Astrocyte (in vitro differentiated cells and primary cell): ENCODE measurements at places on chromosomes 16 and 17. TPM values are rescaled to one million over a fixed set of nuclear protein-coding genes. Genes with fewer than 3 reads are reported as not detected.

The FAM117A gene
- 5.4 and 8.0 TPM in 2 replicates for total RNA-seq

The GPRC5B gene
- total RNA-seq = 9.3 TPM in 2 replicates

The TSPAN10 gene
- 2.7 and 3.2 TPM in 2 replicates for total RNA-seq

The SP6 gene
- 1.3 and 1.6 TPM in 2 replicates for total RNA-seq

The GID4 gene
- total RNA-seq = 9.2 and 9.9 TPM in 2 replicates

The HLF gene
- 0.07 TPM in 1 of 2 replicates, not detected in the other for total RNA-seq

The CMTM4 gene
- total RNA-seq = 20.2 and 20.9 TPM in 2 replicates

The PSMB3 gene
- total RNA-seq = 166 and 191 TPM in 2 replicates

- H3K27ac ChIP-seq = no peak overlapping the region
- H3K4me1 ChIP-seq = peaks cover 16% of the 10 kb centered on the region
- no peaks in the 10 kb centered on the region for H3K27me3 ChIP-seq
- H3K36me3 ChIP-seq = peaks cover 32% of the 10 kb centered on the region
- no peak overlapping the region for H3K4me3 ChIP-seq
Observed at GRCh38 chr16:87834005-87834667, 35.2 kb downstream of the SLC7A5 start.

- peaks cover 11% of the 10 kb centered on the region for H3K4me1 ChIP-seq
- peak overlapping the region; percentile 83 for H3K27ac ChIP-seq
- peaks cover 32% of the 10 kb centered on the region for H3K36me3 ChIP-seq
Observed at GRCh38 chr17:51166987-51167931, 1.0 kb downstream of the NME2 start.

- no peaks in the 10 kb centered on the region for H3K27me3 ChIP-seq
- no peaks in the 10 kb centered on the region for H3K36me3 ChIP-seq
- H3K4me1 ChIP-seq = peaks cover 63% of the 10 kb centered on the region
- no peak overlapping the region for H3K4me3 ChIP-seq
- peak; percentile 48 for DNase-seq
Observed at GRCh38 chr17:38448208-38448771, 20.0 kb downstream of the ARHGAP23 start.

GRCh38 chr16:81544261-81544660 lies 99.7 kb downstream of the CMIP start:
- H3K27me3 ChIP-seq = no peaks in the 10 kb centered on the region
- H3K4me3 ChIP-seq = no peak overlapping the region
- peaks cover 26% of the 10 kb centered on the region for H3K4me1 ChIP-seq
- no peak overlapping the region for H3K27ac ChIP-seq
- no peaks in the 10 kb centered on the region for H3K36me3 ChIP-seq

DNA sequence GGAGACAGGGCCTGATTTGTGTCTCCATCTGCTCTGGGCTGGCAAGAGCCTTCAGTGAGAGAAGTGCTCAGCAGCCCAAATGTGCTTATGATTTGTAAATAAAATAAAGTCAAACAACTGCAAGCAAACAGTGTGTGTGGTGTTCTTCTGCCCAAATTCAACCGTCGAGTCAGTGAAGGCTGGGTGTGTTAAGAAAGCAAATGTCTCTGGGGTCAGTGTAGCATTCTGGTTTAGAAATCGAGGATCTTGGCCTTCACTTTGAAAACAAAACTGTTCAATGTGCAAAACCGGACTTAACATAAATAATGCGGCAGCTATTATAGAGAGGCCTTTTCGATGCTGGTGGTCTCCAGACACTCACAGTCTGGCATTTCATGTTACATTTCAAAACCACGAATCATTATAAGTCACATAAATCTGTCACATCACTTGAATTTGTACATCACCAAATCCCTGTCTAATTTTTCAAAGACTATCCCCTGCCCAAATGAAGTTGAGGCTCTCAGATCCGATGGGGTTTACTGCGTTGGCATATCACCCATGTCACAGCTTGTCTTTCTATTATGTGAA lies 158.6 kb upstream of the MYOCD start:
- H3K27me3 ChIP-seq = no peaks in the 10 kb centered on the region
- peaks cover 15% of the 10 kb centered on the region for H3K4me1 ChIP-seq
- H3K36me3 ChIP-seq = no peaks in the 10 kb centered on the region
- H3K27ac ChIP-seq = no peak overlapping the region
- no peak for DNase-seq

GRCh38 chr16:29922986-29923501 lies 3.0 kb downstream of the KCTD13 start:
- no peak for DNase-seq
- H3K36me3 ChIP-seq = peaks cover 13% of the 10 kb centered on the region
- H3K27ac ChIP-seq = no peak overlapping the region
- H3K27me3 ChIP-seq = no peaks in the 10 kb centered on the region

DNA sequence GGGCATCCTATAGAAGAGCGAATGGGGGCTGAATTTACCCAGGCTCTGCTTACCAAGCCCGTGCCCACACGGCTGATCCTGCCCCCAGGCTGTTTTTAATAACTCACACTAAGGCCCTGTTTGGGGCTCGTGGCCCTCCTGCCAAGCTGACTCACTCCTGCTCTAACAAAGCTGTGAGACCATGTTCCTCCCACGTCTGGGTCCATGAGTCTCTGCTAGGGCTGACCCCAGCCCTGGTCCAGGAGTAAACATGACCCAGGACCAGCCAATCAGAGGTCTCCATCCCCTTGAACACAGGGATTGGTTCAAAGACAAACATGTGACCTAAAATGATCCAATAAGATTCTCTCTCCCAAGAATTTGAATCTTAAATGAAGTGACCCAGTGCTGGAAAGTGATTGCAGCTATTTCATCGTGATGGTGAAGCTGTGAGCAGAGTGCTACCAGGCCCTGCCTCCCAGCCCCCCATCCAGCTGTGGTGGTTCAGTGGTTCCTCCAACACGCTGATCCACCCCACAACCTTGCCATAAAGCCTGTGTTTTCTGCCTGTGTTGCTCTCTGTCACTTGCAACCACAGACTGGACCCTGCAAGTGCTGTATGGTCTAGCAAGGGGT lies 57.2 kb downstream of the C16orf82 start:
- H3K4me1 ChIP-seq = no peaks in the 10 kb centered on the region
- H3K27ac ChIP-seq = no peak overlapping the region
- no peaks in the 10 kb centered on the region for H3K27me3 ChIP-seq
- DNase-seq = no peak

- no peak for DNase-seq
- no peak overlapping the region for H3K4me3 ChIP-seq
- no peak overlapping the region for H3K27ac ChIP-seq
- no peaks in the 10 kb centered on the region for H3K4me1 ChIP-seq
- no peaks in the 10 kb centered on the region for H3K36me3 ChIP-seq
- no peaks in the 10 kb centered on the region for H3K27me3 ChIP-seq
Observed at GRCh38 chr16:5166486-5166885, 68.9 kb upstream of the EEF2KMT start.

DNA sequence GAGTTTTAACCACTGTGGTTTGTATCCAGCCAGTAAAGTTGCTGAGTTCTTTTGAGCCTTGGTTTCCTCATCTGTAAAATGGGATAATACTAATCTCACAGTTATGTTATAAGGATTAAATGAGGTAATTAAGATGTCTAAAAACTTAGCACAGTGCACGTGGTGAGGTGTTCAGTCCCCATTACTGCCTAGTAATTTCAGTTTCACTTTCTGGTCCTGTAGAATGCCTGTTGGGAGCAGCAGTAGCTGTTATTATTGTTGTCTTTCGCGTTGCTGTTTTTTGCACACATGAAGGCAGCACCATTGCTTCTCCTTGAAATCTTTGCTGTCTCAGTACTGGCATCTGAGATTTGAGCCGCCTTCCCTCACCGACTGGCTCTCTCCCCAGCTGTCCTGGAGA lies 182.4 kb downstream of the DNAH9 start:
- H3K27me3 ChIP-seq = no peaks in the 10 kb centered on the region
- no peaks in the 10 kb centered on the region for H3K36me3 ChIP-seq
- H3K4me1 ChIP-seq = no peaks in the 10 kb centered on the region
- no peak overlapping the region for H3K27ac ChIP-seq
- no peak for DNase-seq
- no peak overlapping the region for H3K4me3 ChIP-seq

GRCh38 chr17:57515662-57516211 lies 229.4 kb downstream of the CCDC182 start:
- H3K4me3 ChIP-seq = no peak overlapping the region
- no peak for DNase-seq
- H3K36me3 ChIP-seq = no peaks in the 10 kb centered on the region
- H3K27ac ChIP-seq = no peak overlapping the region
- no peaks in the 10 kb centered on the region for H3K27me3 ChIP-seq
- H3K4me1 ChIP-seq = peaks cover 7% of the 10 kb centered on the region

- H3K4me3 ChIP-seq = no peak overlapping the region
- peaks cover 14% of the 10 kb centered on the region for H3K4me1 ChIP-seq
- peaks cover 3% of the 10 kb centered on the region for H3K36me3 ChIP-seq
- no peak for DNase-seq
- H3K27ac ChIP-seq = no peak overlapping the region
Observed at GRCh38 chr17:64084940-64085649, 44.8 kb downstream of the ERN1 start.

GRCh38 chr17:38379448-38379847 lies 27.8 kb downstream of the SOCS7 start:
- DNase-seq = no peak
- no peaks in the 10 kb centered on the region for H3K27me3 ChIP-seq
- H3K4me1 ChIP-seq = no peaks in the 10 kb centered on the region

- H3K4me1 ChIP-seq = peaks cover 10% of the 10 kb centered on the region
- no peak for DNase-seq
- H3K27me3 ChIP-seq = no peaks in the 10 kb centered on the region
- H3K36me3 ChIP-seq = no peaks in the 10 kb centered on the region
- H3K27ac ChIP-seq = no peak overlapping the region
Observed at GRCh38 chr17:40496634-40497420, 4.6 kb downstream of the TNS4 start.

DNA sequence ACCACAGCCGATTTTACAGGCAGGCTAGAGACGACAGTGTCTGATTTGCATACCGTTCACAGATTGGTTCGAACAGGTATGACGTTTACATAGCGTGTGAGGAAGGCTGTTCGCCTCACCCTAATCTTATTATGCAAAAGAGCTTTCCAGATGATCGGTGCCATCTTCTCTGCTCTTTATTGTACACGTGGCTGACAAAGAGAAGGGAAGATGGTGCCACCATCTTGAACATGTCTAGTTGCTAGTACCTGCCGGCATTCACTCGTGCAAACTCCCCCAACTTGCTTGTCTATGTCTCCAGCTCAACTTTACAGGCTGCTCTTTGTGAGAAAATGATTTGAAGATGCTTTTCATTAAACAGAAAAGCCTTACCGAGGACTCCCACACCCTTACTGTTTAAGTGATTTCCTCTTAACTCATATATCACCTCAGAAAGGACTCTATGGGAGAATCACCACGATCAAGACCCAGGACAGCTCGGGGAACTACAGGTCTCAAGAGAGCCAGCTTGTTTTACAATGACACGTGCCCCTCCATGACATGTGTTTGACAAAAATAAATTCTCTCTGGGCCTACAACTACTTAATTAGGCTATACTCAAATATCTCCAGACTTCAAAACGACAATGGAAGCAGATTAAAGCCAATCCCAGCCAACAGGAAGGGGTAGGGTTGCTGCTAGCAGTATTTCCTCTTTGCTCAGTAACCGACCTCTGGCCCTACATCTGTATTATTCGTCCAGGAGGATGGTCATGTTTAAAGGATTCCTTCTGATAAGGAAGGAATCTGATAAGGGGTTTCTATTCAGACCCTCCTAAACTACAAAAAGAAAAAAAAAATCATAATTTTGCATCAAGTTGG lies 480.6 kb downstream of the TMEM114 start:
- H3K4me3 ChIP-seq = no peak overlapping the region
- no peaks in the 10 kb centered on the region for H3K27me3 ChIP-seq
- H3K36me3 ChIP-seq = no peaks in the 10 kb centered on the region
- H3K27ac ChIP-seq = no peak overlapping the region
- no peaks in the 10 kb centered on the region for H3K4me1 ChIP-seq
- no peak for DNase-seq

- DNase-seq = no peak
- H3K4me1 ChIP-seq = peaks cover 17% of the 10 kb centered on the region
- no peak overlapping the region for H3K27ac ChIP-seq
- H3K4me3 ChIP-seq = no peak overlapping the region
- no peaks in the 10 kb centered on the region for H3K27me3 ChIP-seq
- H3K36me3 ChIP-seq = peaks cover 14% of the 10 kb centered on the region
Observed at GRCh38 chr17:78901806-78902205, 1.2 kb downstream of the CEP295NL start.

DNA sequence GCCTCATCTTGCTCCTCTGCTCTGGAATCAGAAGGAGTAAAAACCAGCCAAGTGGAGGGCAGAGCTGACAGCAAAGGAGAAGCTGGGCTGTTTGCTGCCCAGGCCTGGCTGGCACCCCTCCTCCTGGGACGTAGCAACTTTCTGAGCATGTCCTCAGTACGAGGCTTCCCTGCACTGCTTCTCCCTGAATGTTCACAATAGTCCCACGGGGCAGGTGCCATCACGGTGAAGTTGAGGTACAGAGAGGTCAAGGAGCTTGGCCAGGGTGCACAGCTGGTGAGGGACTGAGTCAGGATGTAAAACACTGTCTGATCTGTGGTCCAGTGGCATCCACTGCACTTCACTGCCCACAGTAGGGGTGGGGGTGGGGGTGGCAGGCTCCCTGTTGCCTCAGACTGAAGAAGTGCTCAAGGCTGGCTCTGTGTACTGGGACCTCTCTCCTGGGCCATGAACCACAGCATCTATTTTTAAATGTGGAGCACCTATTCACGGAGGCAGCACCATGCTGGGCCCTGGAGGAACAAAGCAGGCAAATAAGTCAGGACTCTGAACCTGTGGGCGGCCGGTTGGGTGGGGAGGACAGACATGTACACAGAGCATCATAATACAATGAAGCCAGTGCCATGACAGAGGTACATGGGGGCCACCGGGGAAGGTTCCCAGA lies 369.5 kb downstream of the SEC14L1 start:
- no peaks in the 10 kb centered on the region for H3K36me3 ChIP-seq
- no peak overlapping the region for H3K4me3 ChIP-seq
- DNase-seq = no peak
- no peaks in the 10 kb centered on the region for H3K4me1 ChIP-seq

GRCh38 chr17:1077581-1077985 lies 80.7 kb downstream of the TIMM22 start:
- no peak overlapping the region for H3K27ac ChIP-seq
- peaks cover 33% of the 10 kb centered on the region for H3K4me1 ChIP-seq
- H3K27me3 ChIP-seq = no peaks in the 10 kb centered on the region

- H3K27ac ChIP-seq = peak overlapping the region; percentile 18
- no peaks in the 10 kb centered on the region for H3K27me3 ChIP-seq
- no peak for DNase-seq
- peaks cover 4% of the 10 kb centered on the region for H3K4me1 ChIP-seq
- peak overlapping the region; percentile 93 for H3K4me3 ChIP-seq
Observed at GRCh38 chr16:31093132-31093703, 1.4 kb downstream of the VKORC1 start.
